ENCODE measurements at places on chromosomes 12 and 14.

GRCh38 chr12:47808050-47808449 is 11.7 kb downstream of the HDAC7 start:
- DNase-seq = peak; percentile 63

GRCh38 chr14:35252451-35252868 is 39.7 kb upstream of the PSMA6 start:
- no peak for DNase-seq

- no peak for DNase-seq
These were observed 617.0 kb downstream of the VRK1 start for GRCh38 chr14:97413966-97414717.

DNA sequence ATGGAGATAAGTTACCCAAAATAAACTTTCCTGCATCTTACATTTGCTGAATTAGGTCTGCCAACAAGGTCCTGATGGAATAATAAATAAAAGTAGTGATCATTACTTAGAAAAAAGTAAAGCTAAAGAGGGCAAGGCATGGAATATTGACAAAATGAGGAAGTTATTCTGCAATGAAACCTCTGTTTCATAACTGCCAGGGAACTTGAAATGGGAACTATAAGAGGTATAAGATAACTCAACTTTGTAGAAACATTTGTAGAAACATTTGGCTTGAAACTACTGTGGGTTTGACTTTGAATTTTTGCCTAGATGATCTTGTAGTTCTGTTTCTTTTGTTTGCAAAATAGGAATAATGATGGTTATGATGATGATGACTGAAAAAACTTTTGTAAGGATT is 18.7 kb upstream of the YBX3 start:
- no peak for DNase-seq

DNA sequence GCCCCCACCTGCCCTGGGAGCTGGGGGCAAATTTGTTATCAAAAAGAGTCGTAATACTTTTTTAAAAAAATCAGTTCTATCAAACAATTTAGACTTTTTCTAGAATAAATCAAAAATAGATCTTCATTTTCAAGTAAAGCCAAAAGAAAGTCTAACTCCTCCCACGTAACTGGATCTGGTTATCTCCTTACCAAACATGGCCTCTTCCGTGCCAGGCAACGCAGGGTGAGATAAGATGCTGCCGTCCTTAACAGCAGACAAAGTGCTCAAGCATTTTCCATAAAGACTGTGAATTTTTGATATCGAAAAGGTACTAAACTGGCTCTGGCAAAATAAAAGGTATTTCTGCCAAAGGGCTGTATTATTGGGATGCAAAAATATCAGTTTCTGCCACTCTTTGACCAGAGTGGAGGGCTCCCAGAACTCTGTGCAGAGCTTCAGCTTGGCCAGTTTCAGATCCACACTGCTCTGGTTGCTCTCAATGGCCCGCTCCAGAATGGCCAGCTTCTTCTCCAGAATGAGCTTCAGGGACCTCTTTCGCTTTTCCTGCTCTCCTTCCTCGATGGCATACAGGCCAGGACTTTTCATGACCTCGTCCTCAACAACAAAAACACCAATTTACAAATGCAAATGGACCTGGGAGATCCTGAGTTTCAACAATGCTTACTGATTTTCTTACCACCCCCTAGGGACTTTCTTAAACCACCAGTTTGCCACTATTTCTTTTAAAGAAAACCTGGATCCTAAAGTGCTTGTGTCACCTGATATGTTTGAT is 29.0 kb downstream of the NRDE2 start:
- no peak for DNase-seq

- no peak for DNase-seq
These were observed 33.8 kb upstream of the COL2A1 start for GRCh38 chr12:48038085-48038484.
